ENCODE measurements at places on chromosomes 4 and X. TPM values are rescaled to one million over a fixed set of nuclear protein-coding genes. Genes with fewer than 3 reads are reported as not detected.

DNA sequence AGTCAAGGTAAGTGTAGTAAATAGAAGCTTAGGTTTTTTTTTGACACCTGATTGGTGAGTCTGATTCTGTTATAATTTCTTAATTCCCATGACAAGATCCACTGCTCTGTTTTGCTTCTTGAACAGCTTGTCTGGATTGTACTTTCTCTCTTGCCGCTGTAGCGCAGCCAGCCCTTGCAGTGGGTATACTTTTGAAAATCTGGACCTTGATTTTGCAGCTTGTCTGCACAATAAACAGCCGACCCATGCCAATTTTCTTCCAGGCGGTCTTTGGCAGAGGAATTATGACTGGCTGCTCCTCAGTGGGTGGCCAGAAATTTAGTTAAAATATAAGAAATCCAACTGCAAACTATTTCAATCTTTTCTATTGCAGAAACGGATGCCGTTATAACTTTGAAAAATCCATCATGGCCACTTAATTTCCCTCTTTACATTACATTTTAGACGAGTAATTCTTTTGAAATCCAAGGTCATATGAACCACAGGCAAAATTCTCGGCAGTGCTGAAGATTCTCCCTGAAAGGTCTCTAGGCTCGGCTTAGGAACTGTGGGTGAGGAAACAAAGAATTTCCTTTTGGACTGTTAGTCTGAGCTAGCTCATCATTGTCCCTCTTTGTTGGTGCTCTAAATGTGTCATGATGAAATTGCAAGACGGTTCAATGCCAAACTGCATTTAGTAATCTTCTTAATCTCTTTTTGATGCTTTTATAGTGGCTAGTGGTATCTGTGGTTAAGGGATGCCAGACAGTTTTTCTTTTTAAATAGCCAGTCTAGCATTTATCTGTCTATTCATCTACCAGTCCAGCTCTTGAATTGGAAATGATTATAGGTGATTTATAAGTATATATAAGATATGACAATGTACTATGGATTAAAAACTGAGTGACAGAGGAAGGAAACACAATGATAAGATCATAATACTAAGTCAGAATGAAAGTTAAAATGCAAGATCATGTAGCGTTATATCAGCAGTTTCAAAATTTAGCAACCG lies 31.5 kb upstream of the PTTG2 start:
- no peak for DNase-seq

GRCh38 chrX:46873746-46874145 lies 36.9 kb downstream of the RP2 start:
- no peak for DNase-seq

Gene GRIA2
- total RNA-seq, result 3.8 TPM

- no peak for DNase-seq
Measured at GRCh38 chr4:112514647-112515197, 1.3 kb downstream of the NEUROG2 start.

Gene TBX22
- not detected for total RNA-seq

DNA sequence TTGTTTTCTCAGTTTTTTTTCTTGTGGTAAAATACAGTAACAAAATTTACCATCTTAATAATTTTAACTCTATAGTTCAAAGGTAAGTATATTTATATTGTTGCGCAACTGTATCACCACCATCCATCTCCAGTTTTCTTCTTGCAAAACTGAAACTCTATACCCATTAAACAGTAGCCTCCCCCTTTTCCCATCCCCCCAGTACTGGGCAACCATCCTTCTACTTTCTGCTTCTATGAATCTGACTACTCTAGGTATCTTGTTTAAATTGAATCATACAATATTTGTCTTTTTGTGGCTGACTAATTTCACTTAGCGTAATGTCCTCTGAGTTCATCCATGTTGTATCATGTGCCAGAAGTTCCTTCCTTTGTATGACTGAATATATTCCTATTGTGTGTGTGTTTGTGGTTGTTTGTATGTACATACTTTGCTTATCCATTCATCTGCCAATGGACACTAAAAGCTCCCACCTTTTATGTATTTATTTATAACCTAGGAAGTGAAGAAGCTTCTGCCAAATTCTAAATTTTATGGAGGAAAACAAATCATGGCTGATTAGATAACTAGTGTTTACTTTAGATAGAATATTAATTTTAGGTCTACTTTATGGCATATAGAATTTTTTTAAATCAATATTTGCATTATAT lies 10.0 kb downstream of the ABHD18 start:
- no peak for DNase-seq

DNA sequence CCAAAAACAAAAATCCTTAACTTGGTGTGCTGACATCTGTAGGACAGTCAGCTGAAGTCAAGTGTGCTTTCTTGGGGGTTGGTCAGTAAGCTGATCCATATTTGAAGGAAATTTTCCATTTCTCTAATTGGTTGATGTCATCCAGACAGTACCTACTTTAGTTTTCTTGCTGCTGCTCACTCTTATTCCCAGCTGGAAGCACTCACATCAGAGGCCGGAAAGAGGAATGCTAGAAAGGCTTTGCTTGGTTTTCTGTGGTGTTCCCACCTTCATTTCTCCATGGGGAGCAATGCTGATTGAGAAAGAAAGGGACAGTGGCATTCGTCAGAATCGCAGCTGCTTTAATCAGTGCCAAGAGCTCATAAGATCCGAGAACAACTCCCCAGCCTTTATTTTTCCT lies 227.0 kb downstream of the C4orf33 start:
- DNase-seq, result no peak

DNA sequence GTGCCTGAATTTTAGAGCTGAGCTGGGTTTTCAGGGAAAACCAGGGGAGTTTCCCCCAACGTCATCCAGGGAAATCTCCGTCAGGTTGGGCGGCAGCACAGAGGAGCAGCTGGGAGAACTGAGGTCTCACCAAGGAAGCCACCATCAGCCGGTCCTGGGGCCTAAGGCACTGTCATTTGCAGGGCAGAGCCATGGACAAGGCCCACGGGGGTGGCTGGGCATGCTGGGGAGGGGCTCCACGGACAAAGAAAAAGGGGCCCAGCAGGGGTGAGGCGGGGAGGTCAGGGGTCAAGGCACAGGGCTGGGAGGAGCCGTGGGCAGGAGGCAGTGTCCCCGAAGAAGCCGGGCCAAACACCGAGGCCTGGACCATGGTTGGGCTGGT lies 109.8 kb downstream of the HMX1 start:
- DNase-seq, result no peak

DNA sequence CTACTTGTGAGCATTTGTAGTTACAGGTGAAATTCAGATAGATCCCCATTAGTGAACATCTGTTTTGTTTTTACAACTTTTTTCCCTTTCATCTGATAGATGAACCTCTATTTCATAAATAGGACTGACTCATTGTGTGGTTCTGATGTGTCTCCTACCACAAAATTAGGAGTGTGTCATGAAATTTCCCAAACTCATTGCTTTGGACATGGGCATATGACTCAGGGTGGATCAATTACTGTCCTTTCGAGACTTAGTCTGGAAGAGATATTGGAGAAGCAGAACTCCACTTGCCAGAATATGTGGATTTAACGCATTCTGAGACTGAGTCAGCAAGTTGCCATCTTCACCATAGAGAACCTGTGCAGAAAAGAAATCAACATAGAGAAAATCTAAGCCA lies 53.5 kb upstream of the PCDH10 start:
- DNase-seq, result no peak

DNA sequence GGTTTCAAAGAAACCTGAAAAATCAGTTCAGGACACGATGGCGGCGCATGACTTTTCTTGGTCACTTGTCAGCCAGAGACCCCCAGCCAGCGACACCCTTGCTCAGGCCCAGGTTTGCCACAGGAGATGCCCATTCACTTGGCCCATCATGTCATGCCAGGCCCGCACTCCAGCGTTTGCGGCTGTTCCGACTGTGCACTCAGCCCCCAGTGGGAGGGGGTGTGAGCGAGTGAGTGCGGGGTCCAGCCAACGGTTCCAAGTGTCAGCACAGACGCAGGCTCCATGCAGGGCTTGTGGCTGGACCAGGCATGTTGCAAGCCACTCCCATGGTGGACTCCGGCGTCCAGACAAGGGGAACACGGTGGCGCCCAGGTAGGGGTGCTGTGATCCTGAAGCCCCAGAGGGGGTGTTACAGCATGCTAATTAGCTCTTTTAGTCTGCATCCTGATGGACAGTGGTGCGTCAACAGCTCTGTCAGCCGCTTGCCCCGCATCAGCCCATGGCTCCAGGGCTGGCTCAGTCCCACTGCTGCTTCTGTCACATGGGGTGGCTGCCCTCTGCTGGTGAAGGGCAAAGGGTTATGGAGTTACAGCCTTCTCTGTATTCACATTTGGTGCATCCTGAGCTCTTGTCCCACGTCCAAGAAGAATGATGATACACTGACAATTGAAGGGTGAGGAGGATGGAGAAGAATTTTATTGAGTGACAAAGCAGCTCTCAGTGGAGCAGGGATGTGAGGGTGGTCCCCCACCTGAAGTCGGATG lies 3.7 kb upstream of the MAEA start:
- no peak for DNase-seq

Gene FAM149A
- total RNA-seq, result 5.3 TPM

DNA sequence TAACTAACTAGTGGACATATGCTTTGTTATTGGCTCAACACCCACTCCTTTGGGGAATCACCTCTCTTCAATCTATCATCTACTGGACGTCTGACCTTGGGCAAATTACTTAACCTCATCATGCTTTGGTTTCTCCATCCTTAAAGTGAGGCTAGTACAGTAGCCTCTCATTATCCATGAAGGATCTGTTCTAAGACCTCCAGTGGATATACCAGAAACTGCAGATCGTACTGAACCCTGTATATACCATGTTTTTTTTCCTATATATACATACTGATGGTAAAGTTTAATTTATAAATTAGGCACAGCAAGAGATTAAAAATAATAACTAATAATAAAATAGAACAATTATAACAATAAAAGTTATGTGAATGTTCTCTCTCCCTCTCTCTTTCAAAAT lies 56.2 kb downstream of the HMGB3 start:
- no peak for DNase-seq

DNA sequence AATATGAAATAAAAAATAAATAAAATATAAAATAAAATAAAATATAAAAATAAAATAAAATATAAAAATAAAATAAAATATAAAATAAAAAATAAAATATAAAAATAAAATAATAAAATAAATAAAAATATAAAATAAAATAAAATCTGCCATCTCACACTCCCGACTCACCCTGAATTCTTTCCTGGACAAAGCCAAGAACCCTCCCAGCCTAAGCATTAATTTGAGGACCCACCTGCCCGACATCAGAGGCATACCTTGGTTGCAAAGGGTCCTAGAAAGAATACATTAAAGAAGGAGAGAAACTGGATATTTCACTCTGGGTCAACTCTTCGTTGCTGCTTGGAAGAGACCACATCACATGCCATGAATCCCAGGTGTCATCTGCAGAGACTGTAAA lies 138.3 kb downstream of the CRLF2 start:
- DNase-seq, result no peak

DNA sequence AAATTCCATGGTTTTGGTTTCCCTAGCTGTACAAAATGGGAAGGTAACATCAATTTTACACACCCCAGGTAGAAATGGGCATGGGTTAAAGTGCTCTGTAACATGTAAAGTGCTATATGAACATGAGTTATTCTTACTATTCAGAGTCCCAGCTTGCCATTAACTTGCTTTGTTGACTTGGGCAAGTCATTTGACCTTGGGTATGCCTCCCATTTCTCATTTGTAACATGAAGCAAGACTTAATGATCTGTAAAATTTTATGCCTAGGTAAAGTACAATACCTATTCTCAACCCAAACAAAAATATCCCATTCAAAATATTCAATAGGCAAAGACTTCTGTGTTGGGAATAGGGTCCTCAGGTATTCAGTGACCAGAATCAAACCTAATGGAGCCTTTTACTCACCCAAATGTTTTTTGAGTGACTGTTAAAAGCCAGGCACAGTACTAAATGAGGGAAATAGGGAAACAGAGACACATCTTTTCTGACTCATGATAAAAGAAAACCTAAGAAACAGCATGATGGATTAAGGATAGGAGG lies 126.6 kb downstream of the SH3RF1 start:
- no peak for DNase-seq

- DNase-seq, result no peak
Measured at GRCh38 chr4:1792832-1793495, at the start of gene FGFR3. TSS of gene FGFR3 (plus strand) at chr4:1793293. CDS start at chr4:1793935, 642 bp downstream.

Gene SPIN2A
- total RNA-seq, result 2.9 TPM

GRCh38 chrX:106899276-106899675 lies 3.9 kb downstream of the RIPPLY1 start:
- DNase-seq, result no peak

Gene CENPVL1
- not detected for total RNA-seq

- no peak for DNase-seq
Measured at GRCh38 chr4:70992391-70992881, 1.0 kb upstream of the DCK start.

Gene ADAM29
- not detected for total RNA-seq

- DNase-seq, result no peak
Measured at GRCh38 chr4:2343476-2343875, 75.0 kb downstream of the ZFYVE28 start.

DNA sequence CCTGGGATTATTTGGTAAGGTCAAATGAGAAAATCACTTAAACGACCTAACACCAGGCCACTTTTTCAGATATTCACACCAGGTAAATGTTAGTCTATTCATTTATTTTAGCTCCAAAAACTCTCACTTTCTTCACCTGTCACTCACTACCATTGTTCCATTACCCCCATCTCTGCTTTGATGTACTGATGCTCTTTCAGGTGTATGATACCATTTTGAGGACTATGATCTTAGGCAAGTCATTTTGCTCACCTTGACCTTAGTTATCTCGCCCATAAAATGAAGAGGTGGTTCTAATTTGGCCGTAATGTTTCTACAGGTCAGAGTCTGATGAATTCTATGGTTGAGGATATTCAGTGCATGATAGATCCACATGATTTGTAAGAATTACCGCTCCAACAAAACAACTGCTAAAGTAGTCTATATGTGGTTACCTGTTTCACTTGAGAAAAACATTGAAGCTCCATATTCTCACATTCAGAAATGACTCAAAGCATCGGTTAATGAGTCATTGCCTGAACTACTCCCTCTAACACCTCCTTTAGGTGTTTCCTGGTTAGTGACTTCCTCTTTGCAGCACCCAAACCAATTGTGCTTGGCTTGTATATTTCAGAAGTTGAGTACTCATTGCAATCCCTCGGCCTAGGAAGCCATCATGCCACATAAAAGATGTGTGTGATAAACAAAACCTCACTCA lies 4.5 kb downstream of the DTHD1 start:
- DNase-seq, result no peak

Gene BEND4
- total RNA-seq, result under 0.01 TPM

- DNase-seq, result no peak
Measured at GRCh38 chr4:139814323-139815015, 148.8 kb downstream of the MGST2 start.

Gene KLHL13
- total RNA-seq, result 19.9 TPM
